ENCODE measurements at places on chromosomes 3 and 15. TPM values are rescaled to one million over a fixed set of nuclear protein-coding genes. Genes with fewer than 3 reads are reported as not detected.

- DNase-seq, result no peak
These were observed 9.1 kb upstream of the FEM1B start for GRCh38 chr15:68268405-68268804.

- no peak for DNase-seq
These were observed 533 bp downstream of the RYK start for GRCh38 chr3:134249935-134250716.

- peak; percentile 39 for DNase-seq
These were observed 138.9 kb upstream of the COL8A1 start for GRCh38 chr3:99499235-99500158.

GRCh38 chr3:106518516-106518915 lies 649.7 kb upstream of the CBLB start:
- no peak for DNase-seq

GRCh38 chr3:15350141-15350540 lies 17.8 kb upstream of the SH3BP5 start:
- DNase-seq, result no peak

- no peak for DNase-seq
These were observed 24.4 kb downstream of the ISG20 start for GRCh38 chr15:88663141-88663621.

GRCh38 chr15:66927201-66928077 lies 138.0 kb upstream of the SMAD3 start:
- no peak for DNase-seq

- DNase-seq, result no peak
These were observed 193.2 kb downstream of the MEX3B start for GRCh38 chr15:81852411-81853149.

GRCh38 chr15:57510647-57511046 lies 81.1 kb upstream of the MYZAP start:
- DNase-seq, result peak; percentile 57

DNA sequence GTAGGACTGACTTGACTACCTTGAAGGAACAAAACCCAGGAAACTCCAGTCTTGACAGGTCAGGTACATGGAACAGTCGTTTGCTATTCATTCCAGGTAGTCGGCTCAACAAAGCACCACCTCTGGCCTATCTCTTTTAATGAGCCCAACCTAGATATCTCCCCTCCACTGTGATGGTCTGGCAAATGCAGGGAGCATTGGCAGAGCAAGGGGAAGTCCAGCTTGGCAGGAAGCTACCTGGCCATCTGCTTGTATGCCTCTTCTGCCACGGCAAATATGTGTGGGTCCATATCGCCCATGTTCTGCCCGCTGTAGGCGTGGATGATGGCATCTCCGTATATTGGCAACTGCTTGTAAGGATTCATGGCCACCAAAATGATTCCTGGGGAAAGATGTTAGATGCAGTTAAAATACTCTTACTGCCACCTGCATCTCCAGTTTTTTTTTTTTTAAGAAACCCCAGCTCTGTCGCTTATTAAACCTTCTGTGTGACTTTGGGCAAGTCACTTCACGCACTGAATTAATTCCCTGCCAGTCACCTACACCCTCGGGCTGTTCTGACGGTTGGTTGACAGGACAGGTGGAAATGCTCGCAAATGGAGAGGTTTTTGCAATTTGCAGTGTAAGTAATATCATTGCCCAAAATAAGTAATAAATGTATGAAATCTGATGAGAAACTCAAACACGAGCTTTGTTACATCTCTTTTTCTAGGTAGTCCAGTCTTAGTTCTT lies 16.8 kb downstream of the MYO5C start:
- DNase-seq, result no peak

DNA sequence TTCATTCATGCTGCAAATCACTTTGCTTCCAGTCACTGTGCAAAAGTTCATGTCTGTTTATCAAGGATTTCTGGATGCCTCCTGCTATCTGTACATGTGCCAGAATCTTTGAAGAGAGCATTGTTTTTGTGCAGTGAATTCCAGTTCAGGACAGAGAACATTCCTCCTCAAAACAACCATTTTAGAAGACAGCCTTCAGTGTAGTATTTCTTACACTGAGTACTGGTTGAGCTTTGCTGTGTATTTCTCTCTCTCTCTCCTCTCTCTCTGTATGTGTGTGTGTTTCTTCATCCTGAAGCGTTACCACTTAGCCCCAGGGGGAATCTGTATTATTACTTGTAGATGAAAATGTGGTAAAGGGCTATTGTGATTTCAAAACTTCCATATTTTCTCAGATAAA lies 123.8 kb upstream of the CHL1 start:
- no peak for DNase-seq

DNA sequence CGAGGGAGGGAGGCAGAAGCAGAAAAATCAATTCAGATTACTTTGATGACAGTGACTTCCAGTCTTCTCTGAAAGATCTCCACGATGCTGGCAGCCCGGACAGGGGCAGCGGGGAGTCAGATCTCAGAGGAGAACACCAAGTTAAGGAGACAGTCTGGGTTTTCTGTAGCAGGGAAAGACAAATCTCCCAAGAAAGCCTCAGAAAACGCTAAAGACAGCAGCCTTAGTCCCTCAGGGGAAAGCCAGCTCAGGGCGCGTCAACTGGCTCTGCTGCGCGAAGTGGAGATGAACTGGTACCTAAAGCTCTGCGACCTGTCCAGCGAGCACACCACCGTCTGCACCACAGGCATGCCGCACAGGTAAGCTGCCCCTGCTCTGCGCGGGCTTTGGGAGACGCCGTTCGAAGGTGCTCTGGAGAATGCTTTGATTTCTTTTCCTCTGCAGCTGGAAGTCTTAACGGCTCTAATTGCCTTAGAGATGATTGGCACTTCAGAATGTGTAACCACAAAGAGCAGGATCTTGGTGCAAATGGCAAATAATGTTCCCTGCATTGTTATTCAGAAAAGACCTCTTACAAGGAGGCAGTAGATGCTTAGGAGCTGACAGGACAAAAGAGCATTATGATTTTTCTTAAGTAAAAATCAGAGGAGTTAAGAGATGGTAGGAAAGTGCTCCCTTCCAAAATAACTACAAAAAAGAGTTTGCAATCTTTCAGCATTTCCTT lies at the start of gene KCNAB1:
TSS of gene KCNAB1 (plus strand) at position 51 of the 724 bp plus-strand sequence.
- DNase-seq, result no peak

GRCh38 chr3:186277268-186277909 lies 84.6 kb downstream of the DGKG start:
- no peak for DNase-seq

DNA sequence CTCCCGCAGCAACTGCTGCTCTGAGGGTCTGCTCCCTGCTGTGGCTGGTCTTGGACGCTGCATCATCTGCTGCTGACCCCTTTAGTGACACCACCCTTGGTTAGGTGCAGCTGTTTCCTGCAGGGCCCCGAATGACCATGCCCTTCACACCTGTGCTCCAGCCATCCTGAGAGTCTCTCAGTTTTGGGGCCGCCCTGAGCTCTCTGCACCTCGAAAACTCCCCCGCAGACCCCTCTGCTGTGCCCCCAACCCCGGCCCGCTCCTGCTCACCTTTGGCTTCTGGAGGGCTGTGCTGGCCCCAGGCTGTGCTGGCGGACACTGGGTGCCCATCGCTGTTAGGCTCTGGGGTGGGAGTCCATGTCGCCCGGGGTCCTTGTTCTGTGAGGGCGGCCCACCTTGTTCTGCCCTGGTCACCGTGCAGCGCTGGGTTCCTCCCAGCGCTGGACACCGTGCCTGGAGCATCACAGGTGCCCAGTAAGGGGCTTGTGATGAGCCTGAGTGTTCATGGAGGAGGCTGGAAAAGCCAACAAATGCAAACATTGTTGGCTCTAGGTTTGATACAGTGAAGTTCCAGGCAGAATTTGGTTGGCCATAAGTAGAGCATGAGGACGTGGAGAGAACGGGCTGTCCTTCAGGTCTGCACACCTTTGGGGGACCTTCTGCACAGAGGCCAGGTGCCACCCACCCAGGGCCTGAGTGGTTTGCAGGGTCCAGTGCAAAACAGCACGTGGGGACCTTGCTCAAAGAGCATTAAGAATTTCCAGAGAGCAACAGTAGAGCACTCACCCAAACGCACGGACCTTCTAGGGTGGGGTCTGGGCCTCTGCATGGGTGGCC lies 12.3 kb downstream of the ABTB1 start:
- DNase-seq, result no peak

- no peak for DNase-seq
These were observed 3.0 kb upstream of the PLCH1 start for GRCh38 chr3:155747946-155748290.

DNA sequence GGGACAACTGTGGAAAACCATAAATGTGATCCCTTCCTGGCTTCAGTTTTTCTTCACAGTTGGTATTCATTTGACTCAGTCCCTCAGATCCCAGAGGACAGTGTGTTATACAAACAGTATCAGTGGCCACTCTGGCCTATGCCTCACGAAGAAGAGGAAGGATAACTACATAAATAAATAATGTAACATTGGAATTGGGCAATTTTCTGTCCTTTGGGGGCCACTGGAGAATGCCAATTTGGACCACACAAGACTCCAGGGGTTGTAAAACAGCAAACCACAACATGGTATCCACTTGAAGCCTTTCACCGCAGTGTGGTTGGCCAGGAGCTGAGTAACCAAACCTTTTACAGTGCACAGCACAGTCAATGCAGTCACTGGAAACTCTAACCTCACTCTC lies 1077.0 kb downstream of the ROBO2 start:
- DNase-seq, result no peak

- DNase-seq, result no peak
These were observed 46.4 kb downstream of the C2CD4B start for GRCh38 chr15:62118520-62119226.

DNA sequence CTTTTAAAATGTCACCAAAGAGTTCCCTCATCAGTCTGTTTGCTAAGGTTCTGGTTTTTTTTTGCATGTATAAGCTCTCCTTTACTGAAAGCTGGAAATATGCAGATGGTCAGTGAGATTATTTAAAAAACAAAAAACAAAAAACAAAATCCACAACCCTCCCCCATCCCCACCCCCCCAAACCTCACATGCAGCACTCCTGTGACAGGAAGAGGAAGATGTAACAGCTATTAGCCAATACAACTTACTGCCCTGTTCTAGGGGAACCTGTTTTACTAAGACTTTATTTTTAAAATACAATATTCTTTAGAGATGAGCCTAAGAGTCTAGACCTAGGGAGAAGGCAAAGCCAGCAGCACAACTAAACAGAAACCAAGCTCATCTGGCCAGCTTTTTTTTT lies 39.5 kb downstream of the ANP32A start:
- no peak for DNase-seq

Gene KIF15
- total RNA-seq, result 0.92 TPM

Gene ITIH4
- 0.29 TPM for total RNA-seq

Gene CCNDBP1
- total RNA-seq, result 48.3 TPM

Data from glomerular endothelial cell (primary cell).